ENCODE measurements at places on chromosomes 6 and 20.

GRCh38 chr6:14734416-14735340 lies 511.2 kb upstream of the JARID2 start:
- DNase-seq: no peak

DNA sequence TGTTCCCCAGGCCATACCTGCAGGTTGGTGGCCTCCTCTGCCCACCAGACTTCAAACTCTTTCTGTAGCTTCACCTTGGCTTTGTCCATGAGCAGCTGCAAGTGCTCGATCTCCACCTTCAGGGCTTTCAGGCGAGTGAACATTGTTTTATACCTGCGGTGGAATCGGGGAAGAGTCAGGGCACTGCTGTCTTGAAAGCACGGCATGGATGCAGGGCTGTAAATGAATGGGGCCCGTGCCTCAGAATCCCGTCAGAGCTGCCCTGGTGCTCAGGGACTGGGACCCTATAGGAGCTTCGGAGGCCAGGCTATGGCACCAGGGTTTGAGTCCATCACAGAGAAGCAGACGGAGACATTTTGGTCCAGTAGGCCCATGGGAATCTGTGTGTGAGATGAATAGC lies 37.9 kb upstream of the KCNK16 start:
- no peak for DNase-seq

DNA sequence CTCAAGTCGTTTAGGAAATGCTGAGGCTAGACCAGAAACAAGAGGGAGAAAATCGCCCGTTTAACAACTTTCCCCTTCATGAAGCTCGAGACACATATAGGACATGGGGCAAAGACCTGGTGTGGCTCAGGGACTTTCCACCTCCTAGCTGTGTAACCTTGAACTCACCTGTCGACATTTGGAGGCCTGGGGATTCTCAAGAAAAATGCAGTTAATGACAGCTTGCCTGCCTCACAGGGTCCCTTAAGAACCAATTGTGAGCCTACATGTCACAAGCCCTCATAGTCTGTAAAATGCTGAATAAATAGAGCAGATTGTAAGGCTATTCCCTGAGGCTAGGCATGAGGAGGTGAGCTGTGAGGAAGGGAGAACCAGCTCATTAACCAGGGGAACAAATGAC lies 35.1 kb downstream of the MGME1 start:
- no peak for DNase-seq

- no peak for DNase-seq
Observed at GRCh38 chr6:128606611-128607010, 86.2 kb upstream of the PTPRK start.

DNA sequence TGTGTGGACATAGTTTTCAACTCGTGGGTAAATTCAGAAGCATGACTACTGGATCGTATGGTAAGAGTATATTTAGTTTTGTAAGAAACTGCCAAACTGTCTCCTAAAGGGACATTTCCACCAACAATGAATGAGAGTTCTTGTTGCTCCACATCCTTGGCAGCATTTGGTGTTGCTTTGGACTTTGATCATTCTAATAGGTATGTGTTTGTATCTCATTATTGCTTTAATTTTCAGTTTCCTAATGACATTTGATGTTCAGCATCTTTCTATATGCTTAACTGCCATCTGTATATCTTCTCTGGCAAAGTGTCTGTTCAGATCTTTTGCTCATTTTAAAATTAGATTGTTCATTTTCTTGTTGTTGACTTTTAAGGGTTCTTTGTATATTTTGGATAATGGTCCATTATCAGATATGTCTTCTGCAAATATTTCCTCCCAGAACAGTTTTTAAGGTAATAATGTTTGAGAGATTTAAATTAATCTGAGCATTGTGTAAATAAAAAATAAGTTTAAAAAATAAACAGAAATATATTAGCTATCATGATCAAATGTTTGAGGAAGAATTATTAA lies 138.7 kb downstream of the CCDC170 start:
- no peak for DNase-seq

DNA sequence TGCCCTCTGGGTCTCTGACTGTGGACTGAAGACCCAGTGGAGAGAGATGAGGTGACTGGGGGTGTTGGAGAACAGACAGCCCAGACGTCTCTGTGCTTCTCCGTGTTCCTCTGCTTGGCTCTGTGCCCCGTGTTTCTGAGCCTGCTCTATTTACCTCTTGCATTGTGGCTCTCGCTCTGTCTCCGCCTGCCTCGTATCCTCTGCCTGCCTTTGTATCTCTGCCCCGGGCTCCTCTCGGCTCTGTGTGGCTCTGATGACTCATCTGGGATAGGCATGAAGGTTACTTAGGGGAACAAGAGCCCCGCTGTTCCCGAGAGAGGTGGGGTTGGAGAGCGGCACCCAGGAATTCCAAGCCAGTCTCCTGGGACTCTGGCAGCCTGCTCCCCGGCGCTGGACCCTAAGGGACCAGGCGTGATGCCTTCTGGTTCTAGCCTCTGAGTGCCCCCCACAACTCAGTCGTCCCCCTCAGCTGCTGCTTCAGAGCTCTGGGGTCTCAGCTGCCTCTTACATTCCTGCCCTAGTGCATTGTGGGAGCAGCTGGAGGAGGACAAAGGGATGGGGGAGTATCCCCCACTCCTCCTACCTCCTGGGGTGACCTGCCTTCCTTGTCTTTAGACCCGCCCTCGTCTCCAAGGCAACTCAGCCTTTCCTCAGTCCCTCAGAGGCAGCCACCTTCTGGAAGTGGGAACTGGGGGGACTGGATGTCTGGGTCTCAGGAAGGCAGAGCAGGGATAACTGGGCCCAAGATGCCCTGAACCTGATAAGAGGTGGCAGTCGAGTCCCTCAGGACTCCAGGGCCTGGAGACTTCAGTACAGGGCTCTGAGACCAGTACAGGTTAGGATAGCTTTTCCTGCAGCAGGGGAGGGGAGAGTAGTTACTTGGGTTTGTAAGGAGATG lies 1.9 kb downstream of the DDR1 start:
- DNase-seq: peak; percentile 44

DNA sequence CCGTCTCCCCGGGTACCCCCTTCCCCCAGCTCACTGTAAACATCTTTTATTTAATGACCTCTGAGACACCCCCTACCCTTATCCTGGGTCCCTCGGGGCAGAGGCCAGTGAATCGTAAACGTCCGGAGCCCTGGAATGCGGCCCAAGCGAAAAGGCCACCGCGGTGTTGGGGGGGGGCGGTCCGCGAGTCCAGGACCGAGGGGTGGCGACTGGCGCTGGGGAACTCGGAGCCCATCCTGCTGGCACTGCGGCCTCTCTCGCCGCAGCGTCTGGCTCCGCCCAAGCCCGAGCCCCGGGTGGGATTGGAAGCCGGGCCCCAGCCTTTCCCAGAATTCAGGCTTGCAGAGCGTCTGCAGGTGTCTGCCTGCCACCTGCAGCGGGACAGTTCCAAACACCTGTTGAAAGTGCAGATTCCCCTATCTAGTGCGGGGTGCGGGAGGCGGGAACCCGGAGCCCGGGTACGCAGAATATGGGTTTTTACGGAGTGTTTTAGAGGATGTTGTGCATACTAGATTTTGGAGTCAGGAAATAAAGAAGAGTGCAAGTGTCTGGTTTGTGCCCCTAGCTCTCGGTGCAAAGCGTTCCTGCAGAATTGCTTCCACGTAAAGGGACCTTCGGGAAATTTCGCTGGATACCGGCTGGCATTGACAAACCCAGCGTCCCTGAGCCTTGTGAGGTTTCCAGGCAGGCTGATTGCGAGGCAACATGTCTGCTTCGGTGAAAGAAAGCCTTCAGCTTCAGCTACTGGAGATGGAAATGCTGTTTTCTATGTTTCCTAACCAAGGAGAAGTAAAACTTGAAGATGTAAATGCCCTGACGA lies 800 bp downstream of the RWDD2A start:
- DNase-seq: no peak

- no peak for DNase-seq
Observed at GRCh38 chr20:20225325-20226043, 142.4 kb upstream of the INSM1 start.

DNA sequence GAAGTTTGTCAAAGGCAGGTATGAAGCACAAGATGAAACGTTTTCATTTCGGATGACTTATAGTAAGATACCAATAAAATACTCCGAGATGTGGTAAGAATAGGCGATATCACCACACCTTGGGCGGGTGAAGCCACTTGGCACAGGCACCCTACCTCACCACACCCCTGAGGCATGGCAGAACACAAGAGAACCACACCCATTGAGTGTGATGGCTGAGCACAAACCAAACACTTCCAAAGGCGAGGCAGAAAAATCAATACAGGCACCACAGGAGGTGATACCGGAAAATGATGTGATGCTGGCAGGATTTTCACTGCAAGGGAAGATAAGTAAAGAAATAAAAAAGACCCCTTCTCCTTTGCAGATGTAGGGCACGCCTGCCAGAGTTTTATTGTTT lies 332.9 kb upstream of the PRDM1 start:
- no peak for DNase-seq

- DNase-seq: no peak
Observed at GRCh38 chr6:122126894-122127293, 272.6 kb upstream of the HSF2 start.

GRCh38 chr6:168162366-168162765 lies 83.4 kb upstream of the FRMD1 start:
- no peak for DNase-seq

- no peak for DNase-seq
Observed at GRCh38 chr6:106154326-106154725, 68.2 kb downstream of the PRDM1 start.

GRCh38 chr20:59701236-59701635 lies 96.9 kb downstream of the PHACTR3 start:
- no peak for DNase-seq

- DNase-seq: no peak
Observed at GRCh38 chr6:150030611-150031010, 5.3 kb upstream of the RAET1L start.

GRCh38 chr6:139894271-139894670 lies 519.8 kb upstream of the CITED2 start:
- no peak for DNase-seq

- DNase-seq: no peak
Observed at GRCh38 chr20:2279253-2279779, 16.5 kb upstream of the TGM3 start.

GRCh38 chr20:31809661-31810060 lies 9.5 kb upstream of the MYLK2 start:
- DNase-seq: no peak

- DNase-seq: no peak
Observed at GRCh38 chr6:96075826-96076225, 60.1 kb downstream of the FUT9 start.

DNA sequence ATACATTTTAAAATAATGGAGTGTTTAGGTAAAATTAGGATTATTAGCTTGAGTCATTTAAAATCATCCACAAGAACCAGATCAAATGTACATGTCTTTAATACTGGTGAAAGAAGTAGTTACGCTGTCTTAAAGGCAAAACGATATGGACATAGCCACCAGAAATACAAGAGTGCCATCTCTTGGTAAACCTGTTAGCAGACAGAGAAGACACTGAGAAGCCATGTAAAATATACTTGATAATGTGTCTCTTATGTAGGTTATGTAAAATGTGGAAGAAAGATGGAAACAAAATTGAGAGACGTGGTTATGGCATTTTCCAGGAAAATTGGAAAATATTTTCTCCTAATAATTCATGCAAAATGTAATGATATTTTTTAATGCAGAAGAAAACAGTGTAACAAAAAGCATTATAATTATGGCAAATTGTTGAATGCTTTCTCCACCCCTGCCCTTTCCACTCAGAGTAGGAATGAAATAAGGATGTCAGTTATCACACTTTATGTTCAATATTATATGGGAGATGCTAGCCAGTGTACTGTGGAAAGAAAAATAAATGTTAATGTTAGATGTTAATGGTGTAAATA lies 12.2 kb upstream of the SLC17A2 start:
- no peak for DNase-seq

DNA sequence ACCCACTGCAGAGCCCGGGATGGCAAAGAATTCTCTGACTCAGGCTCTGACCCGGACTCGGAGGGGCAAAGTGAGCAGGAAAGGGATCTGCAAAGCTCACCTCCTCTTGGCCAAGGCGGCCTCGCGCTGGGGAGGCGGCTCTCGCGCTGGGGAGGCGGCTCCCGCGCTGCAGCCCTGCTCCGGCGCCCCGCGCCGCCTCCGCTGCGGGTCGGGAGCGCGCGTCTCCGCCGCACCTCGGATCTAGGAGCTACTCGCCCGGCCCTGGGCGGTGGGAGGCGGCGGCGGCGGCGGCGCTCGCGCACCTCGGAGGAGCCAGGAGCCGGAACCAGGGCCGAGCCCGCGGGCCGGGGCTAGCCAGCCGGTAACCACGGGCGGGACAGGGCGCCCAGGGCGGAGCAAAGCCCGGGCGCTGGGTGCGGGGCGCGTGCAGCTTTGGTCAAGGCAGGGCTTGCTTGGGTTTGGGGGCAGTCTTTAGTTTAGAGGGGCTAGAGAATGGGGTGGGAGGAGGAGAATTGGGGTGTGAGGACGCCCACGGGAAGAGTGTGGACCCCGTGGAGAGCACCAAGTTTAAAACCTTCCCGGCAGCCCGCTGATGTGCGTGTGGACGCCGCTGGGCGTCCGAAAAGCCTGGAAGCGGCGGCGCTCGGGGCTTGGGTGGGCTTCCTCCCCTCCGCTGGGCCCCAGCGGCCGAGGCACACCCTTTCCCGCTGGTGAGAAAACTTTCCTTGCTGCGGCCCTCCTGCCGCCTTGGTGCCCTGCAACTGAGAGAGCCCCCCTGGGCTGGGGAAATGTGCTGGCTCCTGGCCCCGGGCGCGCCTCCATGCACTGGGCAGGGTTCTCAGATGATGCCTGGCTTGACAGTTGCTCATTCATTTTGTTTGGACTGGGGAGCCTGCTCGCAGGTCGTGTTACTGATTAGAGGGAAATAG lies at the start of gene MRAP2:
TSS of gene MRAP2 (plus strand) at position 250 of the 929 bp plus-strand sequence. CDS start 21,547 bp downstream, outside the sequence.
- DNase-seq: no peak

GRCh38 chr6:105587349-105588122 lies 184.7 kb upstream of the PREP start:
- DNase-seq: no peak

- peak; percentile 44 for DNase-seq
Observed at GRCh38 chr6:16481697-16482399, 243.5 kb downstream of the GMPR start.

GRCh38 chr6:12313306-12313991 lies 23.3 kb downstream of the EDN1 start:
- DNase-seq: no peak

DNA sequence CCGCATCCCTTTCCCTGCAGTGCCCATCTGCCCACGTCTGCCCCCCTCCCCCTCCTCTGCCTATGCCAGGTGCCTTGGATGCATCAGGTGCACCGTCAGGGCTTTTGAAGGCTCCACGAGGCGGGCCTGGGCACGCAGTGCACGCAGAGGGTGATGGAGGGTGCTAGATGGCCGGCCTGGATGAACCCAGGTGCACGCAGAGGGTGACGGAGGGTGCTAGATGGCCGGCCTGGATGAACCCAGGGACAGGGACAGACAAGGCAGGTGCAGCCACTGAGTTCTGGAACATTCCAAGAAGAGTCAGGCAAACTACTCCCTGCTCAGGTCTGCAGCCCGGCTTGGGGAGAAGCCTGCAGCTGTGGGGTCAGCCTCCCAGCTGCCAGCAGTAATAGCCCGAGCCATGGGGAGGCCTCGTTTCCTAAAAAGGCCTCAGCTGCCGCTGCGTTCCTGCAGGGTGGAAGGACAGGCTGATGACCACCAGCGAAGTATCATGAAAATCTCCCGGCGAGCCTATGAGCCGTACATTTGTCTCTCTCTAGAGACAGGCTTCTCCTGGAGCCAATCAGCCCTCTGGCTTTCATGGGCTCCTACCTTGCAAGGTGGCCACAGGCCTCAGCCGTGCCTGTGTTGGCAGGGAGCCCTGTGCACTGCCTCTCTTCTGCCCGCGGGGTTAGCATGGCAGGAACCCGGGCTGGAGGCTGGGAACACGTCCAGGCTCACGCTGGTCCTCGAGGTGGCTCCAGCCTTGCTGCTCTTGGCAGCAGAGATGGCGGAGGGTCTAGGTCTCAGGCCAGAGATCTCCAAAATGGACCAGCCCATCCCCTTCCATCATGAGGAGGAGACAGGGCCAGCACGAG lies 29.6 kb downstream of the NTSR1 start:
- DNase-seq: no peak

GRCh38 chr6:73792738-73793137 lies 96.7 kb downstream of the CD109 start:
- no peak for DNase-seq
